ENCODE measurements at places on chromosomes 5 and 9. TPM values are rescaled to one million over a fixed set of nuclear protein-coding genes. Genes with fewer than 3 reads are reported as not detected.

DNA sequence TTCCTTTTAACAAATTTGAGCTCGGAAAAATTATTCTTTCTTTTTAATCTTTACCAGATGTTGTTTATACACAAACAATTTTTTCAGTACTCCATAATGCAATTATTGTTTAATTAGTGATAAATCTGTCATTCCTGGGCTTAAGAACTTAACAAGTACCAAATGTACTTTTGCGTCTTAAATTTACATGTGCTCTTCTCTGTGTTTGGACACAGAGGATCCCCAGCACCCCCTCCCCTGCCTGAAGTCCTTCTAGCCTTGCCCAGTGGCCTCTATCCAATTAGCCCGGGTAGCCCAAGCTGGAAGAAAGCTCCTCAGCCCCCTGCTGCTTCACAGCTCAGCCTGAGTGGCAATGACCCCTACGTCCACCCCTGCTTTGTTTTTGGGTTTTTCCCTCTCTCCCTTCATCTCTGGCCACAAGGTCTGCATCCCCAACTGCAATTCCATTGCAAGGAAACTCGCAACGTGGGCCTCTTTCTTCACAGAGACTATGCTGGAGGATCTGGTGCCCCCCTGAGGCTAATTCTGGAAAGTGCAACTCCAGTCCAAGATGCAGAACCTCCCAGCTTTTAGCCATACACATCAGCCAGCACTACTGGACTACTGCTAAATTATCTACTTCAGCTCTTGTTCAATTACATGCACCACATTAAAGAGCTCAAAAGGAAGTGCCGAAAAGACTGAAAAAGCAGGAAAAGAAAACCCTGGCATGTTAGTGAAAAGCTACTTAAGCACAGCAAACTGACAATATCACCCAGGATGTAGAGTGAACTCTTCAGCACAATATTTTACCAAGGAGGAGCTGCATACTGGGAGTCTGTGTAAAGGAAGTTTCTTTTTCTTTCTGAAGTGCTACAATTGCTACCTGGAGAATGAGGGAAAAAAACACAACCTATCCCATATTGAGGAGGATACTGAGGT lies 186.2 kb downstream of the FANCC start:
- peak; percentile 88 for DNase-seq
- no peaks in the 10 kb centered on the region for H3K36me3 ChIP-seq
- no peak overlapping the region for H3K4me3 ChIP-seq
- no peaks in the 10 kb centered on the region for H3K27me3 ChIP-seq
- H3K4me1 ChIP-seq = peaks cover 52% of the 10 kb centered on the region
- peak overlapping the region; percentile 30 for H3K27ac ChIP-seq

DNA sequence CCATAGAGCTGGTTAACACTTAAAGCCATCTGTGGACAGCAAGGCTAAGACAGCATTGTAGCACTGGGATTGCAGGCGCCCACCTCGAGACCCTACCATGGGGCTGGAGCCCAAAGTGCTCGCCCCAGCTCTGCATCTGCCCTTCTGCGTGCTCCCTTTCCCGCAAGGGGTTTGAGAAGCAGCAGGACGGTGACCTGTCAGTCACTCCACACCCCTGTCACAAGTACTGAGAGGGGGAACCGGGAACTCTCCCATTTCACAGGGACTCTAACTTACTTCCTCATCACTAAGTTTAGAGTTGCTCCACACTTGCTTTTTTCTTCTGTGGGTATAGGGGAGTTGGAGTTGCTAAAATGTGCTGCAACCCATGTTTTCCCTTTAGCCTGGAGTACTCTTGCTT lies 273.2 kb downstream of the SMARCA2 start:
- H3K36me3 ChIP-seq = no peaks in the 10 kb centered on the region
- no peaks in the 10 kb centered on the region for H3K27me3 ChIP-seq
- no peak overlapping the region for H3K27ac ChIP-seq
- DNase-seq = no peak

GRCh38 chr5:10138395-10139057 lies 111.2 kb downstream of the ATPSCKMT start:
- H3K36me3 ChIP-seq = no peaks in the 10 kb centered on the region
- no peaks in the 10 kb centered on the region for H3K27me3 ChIP-seq
- H3K27ac ChIP-seq = peak overlapping the region; percentile 12
- H3K4me3 ChIP-seq = no peak overlapping the region
- DNase-seq = no peak
- no peaks in the 10 kb centered on the region for H3K4me1 ChIP-seq

- no peaks in the 10 kb centered on the region for H3K36me3 ChIP-seq
- peak; percentile 17 for DNase-seq
Observed at GRCh38 chr5:92644266-92644886, 936.6 kb downstream of the NR2F1-AS1 start.

The SLC36A2 gene
- total RNA-seq = not detected

The SPOCK1 gene
- 7.7 TPM for total RNA-seq

All from hepatocyte (in vitro differentiated cells).